ENCODE measurements at places on chromosomes 13 and 19.

DNA sequence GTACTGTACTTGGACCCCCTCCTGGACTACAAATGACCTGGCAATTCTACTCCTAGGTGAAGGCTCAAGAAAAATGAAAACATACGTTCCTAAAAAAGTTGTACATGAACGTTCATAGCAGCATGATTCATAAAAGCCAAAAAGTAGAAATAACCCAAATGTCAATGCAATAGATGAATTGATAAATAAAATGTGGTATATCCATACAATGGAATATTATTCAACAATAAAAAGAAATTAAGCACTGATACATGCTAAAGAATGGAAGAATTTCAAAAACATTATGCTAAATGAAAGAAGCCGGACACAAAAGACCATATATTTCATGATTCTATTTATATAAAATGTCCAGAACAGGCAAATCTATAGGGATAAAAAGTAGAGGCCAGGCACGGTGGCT, 9.5 kb downstream of the ZNF432 start:
- DNase-seq: no peak

GRCh38 chr19:4977299-4978174, 8.6 kb downstream of the KDM4B start:
- DNase-seq: no peak

- DNase-seq: no peak
These were observed 19.5 kb downstream of the COMP start for GRCh38 chr19:18771328-18772242.

DNA sequence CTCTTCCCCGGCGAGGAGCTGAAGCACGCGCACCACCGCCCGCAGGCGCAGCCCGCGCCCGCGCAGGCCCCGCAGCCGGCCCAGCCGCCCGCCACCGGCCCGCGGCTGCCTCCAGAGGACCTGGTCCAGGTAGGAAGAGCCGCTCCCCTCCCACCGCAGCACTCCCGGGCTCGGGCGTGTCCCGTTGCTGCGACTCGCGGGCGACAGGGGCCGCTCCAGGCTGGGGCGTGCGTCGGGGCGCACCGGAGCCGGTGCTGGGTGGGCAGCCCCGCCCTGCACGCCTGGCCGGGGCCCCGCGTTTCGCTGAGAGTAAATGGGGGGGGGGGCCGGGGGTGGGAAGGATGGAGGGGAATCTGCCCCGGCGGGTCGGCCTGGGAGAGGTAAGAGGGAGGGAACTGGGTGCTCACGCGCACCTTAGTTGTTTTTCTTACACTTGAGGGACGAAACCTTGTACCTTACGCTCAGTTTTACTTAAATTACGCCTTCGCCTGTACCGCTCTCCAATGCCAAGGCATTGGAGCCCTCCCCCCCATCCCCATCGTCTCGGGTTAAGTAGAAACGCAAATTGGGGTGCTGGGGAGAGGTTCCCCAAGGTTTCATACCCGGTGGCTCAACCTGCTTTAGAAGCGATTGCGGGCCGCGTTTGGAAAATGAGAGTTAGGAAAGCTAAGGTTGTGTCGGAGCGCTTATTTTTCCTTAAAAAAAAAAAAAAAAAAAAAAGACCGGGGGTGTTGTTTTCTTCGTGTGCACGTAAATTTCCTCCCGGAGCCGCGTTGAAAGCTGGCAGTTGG, 850 bp downstream of the KLF5 start:
- DNase-seq: peak; percentile 35

DNA sequence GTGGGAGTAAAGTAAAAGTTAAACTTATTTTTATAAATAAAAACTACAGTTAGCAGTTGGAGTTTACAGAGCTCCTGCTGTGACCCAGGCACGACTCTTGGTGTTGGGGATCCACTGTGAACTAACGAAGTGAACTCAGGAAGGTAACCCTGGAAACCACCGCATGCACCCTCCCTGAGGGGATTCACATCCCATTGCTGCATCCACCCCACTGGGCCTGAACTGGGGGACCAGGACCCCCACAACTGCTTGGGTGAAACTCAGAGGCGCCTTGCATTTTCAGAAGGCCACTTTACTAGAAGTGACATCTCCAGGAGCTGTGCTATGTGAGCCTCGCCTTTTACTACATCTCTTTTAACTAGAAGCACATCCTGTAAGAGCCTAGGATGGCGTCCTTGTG, 166.4 kb downstream of the TEX29 start:
- DNase-seq: no peak

DNA sequence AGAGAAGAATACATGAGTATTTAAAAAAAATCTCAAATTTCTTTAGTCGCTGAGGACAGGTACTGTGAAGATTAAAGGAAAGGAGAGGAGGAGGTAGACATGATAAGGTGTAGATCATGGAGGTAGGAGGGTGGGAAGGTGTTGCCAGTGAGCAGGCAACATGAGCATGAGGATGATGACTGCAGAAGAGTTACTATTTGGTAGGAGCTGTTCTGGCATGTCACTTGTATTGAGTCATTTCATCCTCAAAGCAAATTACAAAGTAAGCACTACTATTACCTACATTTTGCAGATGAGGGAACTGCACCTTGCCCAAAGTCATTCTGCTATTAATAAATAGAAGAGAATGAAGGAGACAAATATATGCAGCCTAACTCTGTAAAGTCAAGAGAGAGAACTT, 435.8 kb upstream of the KLF12 start:
- DNase-seq: no peak

DNA sequence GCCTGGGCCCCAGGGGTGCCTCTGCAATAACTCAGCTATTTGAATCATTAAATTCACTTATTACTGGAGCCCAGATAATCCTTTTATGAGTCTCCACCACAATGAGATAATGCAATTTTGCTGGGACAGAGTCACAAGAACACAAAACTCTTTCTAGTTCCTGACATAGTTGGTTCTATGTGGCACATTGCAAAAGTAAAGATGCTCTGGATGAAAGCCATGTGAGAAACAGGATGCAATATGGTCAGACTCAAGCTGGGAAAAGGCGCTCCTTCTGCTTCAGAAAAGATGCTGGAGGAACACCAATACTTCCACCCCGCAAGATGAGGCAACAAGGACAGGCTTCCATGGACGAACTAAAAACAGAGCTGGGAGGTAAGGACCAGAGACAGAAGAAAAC, 5.7 kb downstream of the ANKRD27 start:
- DNase-seq: no peak

DNA sequence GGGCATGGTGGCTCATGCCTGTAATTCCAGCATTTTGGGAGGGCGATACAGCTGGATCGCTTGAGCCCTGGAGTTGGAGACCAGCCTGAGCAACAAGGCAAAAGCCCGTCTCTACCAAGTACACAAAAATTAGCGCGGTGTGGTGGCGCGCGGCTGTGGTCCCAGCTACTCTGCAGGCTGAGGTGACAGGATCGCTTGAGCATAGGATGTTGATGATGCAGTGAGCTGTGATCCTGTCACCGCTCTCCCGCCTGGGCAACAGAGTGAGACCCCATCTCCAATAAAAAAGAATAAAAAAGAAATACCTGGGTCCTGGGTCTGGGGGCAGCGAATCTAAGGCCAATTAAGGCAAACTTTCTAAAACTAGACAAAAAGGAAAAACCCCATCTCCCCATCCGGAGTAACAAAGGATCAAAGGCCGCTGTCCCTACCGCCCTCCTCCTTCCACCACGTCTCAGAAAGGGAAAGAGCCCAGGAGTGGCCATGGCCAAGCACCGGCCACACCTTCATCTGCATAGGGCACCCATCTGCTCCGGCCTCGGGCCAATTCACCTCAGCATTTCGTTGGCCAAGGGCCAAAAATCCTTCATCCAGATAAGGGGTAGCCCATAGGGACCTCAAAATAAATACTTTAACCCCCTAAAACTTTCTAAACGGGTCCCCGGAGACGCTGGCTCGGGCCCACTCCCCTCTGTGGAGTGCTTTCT, 851 bp downstream of the ZNF320 start:
- no peak for DNase-seq

DNA sequence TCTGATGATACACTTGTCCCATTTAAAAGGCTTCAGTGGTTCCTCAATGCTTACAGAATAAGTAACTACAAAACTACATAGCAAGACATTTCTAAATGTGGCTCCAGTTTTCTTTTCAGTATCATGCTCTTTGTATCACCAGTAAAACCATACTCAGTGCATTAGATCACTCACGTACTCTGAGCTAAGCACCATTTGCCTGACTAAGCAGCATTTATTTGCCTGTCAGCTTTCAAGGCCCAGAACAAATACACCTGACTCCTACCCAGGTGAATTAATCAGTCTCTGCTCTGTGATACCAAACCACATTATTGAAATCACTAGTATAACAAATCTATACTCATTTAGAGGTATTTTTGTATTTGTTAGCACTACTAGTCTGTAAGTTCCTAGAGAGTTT, 47.4 kb upstream of the PCDH20 start:
- DNase-seq: no peak

- no peak for DNase-seq
These were observed 5.5 kb downstream of the SLC15A1 start for GRCh38 chr13:98746968-98747367.

DNA sequence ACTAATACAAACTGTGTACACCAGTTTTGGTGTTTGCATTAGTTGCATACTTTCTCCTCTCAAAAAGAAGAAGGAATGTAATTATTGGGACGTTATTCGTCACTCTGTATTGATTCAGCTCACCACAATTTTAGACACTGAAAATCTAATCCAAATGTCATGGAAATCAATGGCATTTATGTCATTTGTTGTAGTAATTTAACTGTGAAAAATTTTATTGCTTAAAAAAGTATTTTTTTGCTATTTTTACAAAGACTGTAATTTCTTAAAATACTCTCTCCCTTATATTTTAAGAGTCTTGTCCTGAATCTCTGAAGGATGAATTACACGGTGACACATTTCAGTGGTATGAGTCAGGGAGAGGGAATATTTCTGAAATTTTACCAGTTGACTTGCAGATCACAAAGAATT, 2117.6 kb downstream of the PCDH9 start:
- DNase-seq: no peak

DNA sequence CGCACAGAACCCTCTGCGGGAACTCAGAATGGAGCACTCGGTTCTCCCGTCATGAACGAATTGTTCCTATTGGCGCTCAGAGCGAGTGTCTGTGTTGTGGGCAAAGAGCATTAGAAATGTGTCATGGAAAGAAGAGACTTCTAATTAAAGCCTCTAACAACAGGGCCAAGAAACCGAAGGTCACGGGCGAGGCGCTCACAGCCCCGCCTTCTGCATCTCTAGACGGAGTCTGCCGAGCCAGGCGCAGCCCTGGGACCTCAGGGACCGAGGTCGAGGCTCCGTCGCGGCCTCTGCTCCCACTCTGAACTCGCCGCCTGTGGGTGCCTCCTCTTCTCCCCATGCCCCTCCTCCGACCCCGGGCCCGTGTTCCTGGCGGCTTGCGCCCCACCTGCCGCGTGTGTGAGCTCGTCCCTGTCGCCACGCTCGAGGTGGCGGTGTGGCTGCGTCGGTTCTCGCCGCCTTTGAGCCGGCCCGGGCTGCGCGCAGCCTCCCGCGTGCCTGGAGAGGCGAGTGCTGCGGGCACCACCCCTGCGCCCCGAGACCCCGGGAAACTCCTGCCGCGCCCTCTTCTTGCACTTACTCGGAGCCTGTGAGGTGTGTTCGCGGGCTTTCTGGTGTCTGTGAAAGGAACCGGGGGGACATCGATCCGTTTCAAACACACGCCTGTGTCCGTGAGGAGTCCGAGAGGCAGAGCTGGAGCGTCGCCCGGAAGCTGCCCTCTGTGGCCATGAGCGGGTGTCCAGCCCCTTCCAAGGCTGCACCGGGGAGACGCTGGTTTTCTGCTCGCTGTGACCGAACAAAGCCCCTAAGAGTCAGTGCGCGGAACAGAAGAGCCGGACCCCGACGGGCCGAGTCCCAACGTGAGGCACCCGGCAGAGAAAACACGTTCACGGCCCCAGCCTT, 45.4 kb upstream of the SPACA7 start:
- DNase-seq: no peak

- DNase-seq: peak; percentile 19
These were observed 2.9 kb downstream of the CGB3 start for GRCh38 chr19:49020931-49021895.

GRCh38 chr13:32117701-32118100, 86.1 kb downstream of the FRY start:
- DNase-seq: no peak

GRCh38 chr19:10270616-10271394, at the start of gene ICAM1:
ICAM1 (plus strand) TSS chr19:10271120; CDS start chr19:10271160, 40 bp downstream.
- DNase-seq: peak; percentile 83

GRCh38 chr19:2616741-2617392, 85.6 kb downstream of the GNG7 start:
- no peak for DNase-seq

- DNase-seq: no peak
These were observed 11.7 kb upstream of the OVOL3 start for GRCh38 chr19:36099166-36099785.

GRCh38 chr19:41424335-41425173, 2.6 kb downstream of the B3GNT8 start:
- DNase-seq: no peak

GRCh38 chr19:30682999-30683536, 310.9 kb downstream of the ZNF536 start:
- peak; percentile 17 for DNase-seq

DNA sequence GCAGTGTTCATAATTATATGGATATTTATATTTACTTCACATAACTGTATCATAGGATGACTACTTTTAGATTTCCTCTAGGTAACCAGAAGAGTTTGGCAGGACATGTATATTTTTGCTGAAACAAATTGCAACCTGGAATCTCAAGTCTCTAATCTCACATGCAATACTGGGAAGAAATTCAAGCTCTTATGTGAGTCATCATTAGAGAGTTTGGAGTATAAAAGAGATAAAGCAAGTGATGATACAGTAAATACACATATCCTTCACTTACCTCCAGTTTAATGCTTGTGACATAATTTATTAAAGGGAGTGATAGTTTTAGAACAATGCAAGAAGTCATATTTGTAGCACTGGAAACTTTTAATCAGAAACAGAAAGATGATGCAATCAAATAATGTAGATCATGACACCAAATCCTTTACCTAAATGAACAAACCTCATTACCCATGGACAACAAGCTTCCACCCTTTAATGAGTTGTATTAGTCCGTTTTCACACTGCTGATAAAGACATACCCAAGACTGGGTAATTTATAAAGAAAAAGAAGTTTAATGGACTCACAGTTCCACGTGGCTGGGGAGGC, 15.8 kb upstream of the OR7A17 start:
- no peak for DNase-seq

- DNase-seq: no peak
These were observed 50.3 kb upstream of the CLDN10 start for GRCh38 chr13:95502216-95502615.
